Aorta (tissue), 5 donors: ENCODE measurements at places on chromosomes 16 and 17. TPM values are rescaled to one million over a fixed set of nuclear protein-coding genes. Genes with fewer than 3 reads are reported as not detected.

- DNase-seq, result peak; percentile 27
These were observed 5.2 kb downstream of the GRB7 start for GRCh38 chr17:39742856-39743436.

The DHRS13 gene
- total RNA-seq, result 4.3 TPM

DNA sequence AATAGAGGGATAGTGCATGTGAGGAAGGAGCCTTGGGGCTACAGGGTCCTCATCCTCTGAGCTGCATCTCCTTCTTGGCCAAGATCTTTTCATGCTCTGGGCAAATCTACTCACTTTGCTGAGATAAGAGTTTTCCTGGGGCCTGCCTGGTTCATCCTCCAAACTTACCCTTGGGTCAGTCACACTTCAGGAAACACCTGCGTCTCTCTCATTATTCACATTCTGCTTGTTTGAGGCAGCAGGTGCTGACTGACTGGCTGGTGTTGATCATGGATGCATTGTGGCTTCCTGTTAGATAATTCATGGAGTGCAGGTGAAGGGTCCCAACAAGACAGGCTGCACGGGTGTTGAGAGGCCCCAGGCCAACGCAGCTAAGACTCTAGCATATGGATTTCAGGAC lies 162.6 kb downstream of the SALL1 start:
- no peak for DNase-seq

The SLC38A8 gene
- total RNA-seq, result not detected
